ENCODE measurements at places on chromosomes 7 and 10. TPM values are rescaled to one million over a fixed set of nuclear protein-coding genes. Genes with fewer than 3 reads are reported as not detected.

GRCh38 chr7:81573932-81574331, 195.9 kb downstream of the HGF start:
- no peaks in the 10 kb centered on the region for H3K27me3 ChIP-seq
- no peak overlapping the region for H3K4me3 ChIP-seq
- H3K36me3 ChIP-seq, result no peaks in the 10 kb centered on the region
- H3K27ac ChIP-seq, result no peak overlapping the region

DNA sequence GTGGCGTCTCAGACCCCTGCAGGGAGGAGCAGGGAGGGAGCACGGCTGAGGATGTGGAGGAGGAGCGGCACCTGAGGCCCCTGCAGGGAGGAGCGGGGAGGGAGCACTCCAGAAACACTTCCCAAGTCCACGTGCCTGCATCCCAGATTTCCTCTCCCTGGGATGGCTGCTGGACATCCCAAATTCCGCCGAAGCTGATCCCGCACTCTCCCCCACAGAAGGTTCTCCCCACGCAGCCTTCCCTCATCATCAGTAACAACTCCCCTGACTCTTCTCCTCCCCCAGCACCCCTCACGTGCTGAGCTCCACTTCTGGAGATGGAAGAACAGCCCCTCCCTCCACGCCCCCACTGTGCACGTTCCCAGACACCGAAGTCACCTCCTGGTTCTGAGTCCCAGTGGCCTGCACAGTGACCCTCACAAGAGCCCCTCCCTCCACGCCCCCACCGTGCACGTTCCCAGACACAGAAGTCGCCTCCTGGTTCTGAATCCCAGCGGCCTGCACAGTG, 17.8 kb upstream of the FOXL3 start:
- no peaks in the 10 kb centered on the region for H3K36me3 ChIP-seq
- DNase-seq, result no peak
- no peaks in the 10 kb centered on the region for H3K4me1 ChIP-seq
- no peak overlapping the region for H3K4me3 ChIP-seq

DNA sequence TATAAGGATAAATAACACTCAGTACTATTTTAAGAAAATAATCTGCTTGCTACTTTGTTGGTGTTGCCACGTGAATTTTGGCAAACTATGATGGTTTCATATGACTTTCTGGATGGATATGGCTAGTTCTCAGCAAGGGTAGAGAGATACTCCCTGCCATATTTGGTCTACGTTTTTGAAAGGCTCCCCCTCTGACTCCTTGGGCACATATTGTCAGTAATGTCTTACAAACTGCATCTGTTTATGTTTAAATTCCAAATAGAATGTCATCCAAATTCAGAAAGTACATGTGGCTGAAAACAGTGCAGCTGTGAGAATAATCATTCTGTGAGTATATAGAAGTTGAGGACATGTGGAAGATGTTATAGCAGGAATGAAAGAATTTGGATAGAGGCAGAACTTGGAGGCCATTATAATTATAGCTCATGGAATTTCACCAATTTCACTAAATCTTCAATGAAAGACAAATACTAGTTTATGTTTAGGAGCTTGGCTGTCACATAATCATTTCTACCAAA, 107.8 kb downstream of the SRI start:
- no peaks in the 10 kb centered on the region for H3K4me1 ChIP-seq
- H3K27me3 ChIP-seq, result no peaks in the 10 kb centered on the region
- H3K27ac ChIP-seq, result no peak overlapping the region
- no peak for DNase-seq
- H3K4me3 ChIP-seq, result no peak overlapping the region

- no peaks in the 10 kb centered on the region for H3K4me1 ChIP-seq
- H3K27ac ChIP-seq, result no peak overlapping the region
- no peaks in the 10 kb centered on the region for H3K27me3 ChIP-seq
- no peak for DNase-seq
These were observed 80.4 kb downstream of the ADK start for GRCh38 chr10:74231375-74231774.

GRCh38 chr7:2621948-2622640, 9.7 kb upstream of the TTYH3 start:
- peaks cover 60% of the 10 kb centered on the region for H3K4me1 ChIP-seq
- H3K4me3 ChIP-seq, result no peak overlapping the region
- DNase-seq, result peak; percentile 96
- H3K27me3 ChIP-seq, result no peaks in the 10 kb centered on the region

DNA sequence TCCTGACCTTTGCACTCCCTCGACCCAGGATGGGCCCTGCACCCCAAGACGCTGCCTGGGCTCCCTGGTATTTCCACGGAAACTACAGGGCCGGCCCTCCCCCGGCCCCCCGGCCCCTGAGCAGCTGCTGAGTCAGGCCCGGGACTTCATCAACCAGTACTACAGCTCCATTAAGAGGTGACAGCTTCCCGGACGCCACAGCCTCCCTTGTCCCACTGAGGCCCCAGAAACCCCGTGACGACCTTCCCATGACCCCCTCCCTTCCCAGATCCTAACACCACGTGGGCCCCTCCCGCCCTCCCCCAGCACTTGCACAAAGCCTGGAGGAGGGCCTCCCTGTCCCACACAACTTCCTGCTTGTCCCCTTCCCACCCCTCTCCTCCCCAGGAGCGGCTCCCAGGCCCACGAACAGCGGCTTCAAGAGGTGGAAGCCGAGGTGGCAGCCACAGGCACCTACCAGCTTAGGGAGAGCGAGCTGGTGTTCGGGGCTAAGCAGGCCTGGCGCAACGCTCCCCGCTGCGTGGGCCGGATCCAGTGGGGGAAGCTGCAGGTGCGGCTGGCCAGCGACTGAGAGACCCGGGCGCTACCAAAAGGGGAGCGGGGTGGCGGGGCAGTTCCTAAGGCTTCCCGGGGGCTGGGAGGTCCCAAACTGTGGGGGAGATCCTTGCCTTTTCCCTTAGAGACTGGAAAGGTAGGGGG, 5.7 kb downstream of the NOS3 start:
- no peaks in the 10 kb centered on the region for H3K36me3 ChIP-seq
- no peak overlapping the region for H3K27ac ChIP-seq
- peak; percentile 69 for DNase-seq
- peaks cover 9% of the 10 kb centered on the region for H3K27me3 ChIP-seq

GRCh38 chr7:52184006-52184703, 851.3 kb upstream of the POM121L12 start:
- no peaks in the 10 kb centered on the region for H3K4me1 ChIP-seq
- no peaks in the 10 kb centered on the region for H3K36me3 ChIP-seq
- no peaks in the 10 kb centered on the region for H3K27me3 ChIP-seq
- no peak overlapping the region for H3K27ac ChIP-seq
- no peak for DNase-seq

- no peak overlapping the region for H3K27ac ChIP-seq
- no peaks in the 10 kb centered on the region for H3K4me1 ChIP-seq
- DNase-seq, result no peak
- H3K4me3 ChIP-seq, result no peak overlapping the region
These were observed 160.6 kb downstream of the KLF6 start for GRCh38 chr10:3624367-3624766.

DNA sequence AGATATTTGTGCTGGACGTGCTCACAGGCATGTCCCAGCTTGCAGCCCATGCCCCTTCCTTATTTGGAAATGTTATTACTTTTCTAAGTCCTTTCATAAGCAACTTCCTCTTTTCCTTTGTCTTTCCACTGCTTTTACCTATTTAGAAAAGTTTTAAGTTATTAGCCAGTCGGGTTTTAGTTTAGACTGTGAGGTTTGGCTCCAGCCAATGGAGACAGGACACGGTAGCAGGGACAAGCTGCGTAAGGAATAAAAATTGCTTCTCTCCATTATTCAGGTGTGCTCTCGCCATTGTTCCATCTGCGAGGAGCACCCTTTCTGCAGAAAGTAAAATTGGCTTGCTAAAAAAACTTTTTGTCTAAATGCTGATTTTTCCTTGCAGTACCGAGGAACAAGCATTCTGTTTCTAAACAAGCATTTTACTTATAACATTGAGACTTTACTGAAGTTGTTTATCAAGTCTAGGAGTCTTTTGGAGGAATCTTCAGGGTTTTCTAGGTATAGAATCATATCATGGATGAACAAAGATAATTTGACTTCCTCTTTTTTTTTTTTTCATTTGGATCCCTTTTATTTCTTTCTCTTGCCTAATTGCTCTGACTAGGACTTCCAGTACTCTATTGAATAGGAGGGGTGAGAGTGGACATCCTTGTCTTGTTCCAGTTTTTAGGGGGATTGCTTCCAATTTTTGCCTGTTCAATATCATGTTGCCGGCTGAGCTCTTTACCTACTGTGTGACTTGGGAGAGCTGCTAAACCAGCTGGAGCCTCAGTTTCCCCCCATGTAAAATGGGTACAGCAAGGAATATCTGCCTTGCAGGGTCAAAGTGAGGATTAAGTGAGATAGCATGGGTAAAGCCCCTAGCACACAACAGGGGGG, 63.8 kb downstream of the ALOX5 start:
- DNase-seq, result no peak
- peaks cover 9% of the 10 kb centered on the region for H3K4me1 ChIP-seq
- H3K27me3 ChIP-seq, result no peaks in the 10 kb centered on the region
- no peaks in the 10 kb centered on the region for H3K36me3 ChIP-seq
- no peak overlapping the region for H3K27ac ChIP-seq
- H3K4me3 ChIP-seq, result no peak overlapping the region

DNA sequence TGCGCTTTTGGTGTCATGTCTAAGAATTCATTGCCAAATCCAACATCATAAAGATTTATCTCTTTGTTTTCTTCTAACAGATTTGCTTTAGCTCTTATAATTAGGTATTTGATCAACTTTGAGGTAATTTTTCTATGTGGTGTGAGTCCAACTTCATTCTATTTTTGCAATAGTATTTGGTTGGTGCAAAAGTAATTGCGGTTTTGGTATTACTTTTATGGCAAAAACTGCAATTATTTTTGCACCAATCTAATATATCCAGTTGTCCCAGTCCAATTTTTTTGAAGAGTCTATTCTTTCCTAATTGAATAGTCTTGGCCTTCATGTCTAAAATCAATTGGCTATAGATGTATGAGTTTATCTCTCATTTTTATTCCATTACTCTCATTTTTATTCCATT, 535.5 kb downstream of the ATRNL1 start:
- DNase-seq, result no peak
- no peak overlapping the region for H3K27ac ChIP-seq
- no peaks in the 10 kb centered on the region for H3K36me3 ChIP-seq
- no peaks in the 10 kb centered on the region for H3K27me3 ChIP-seq
- H3K4me3 ChIP-seq, result no peak overlapping the region
- no peaks in the 10 kb centered on the region for H3K4me1 ChIP-seq

- peaks cover 22% of the 10 kb centered on the region for H3K4me1 ChIP-seq
- no peak overlapping the region for H3K27ac ChIP-seq
- H3K36me3 ChIP-seq, result peaks cover 35% of the 10 kb centered on the region
- no peak for DNase-seq
These were observed 31.7 kb downstream of the ZNF775 start for GRCh38 chr7:150410680-150411346.

GRCh38 chr10:120789303-120790203, 61.6 kb upstream of the WDR11 start:
- H3K36me3 ChIP-seq, result no peaks in the 10 kb centered on the region
- H3K4me3 ChIP-seq, result no peak overlapping the region
- no peak for DNase-seq
- H3K27ac ChIP-seq, result no peak overlapping the region

DNA sequence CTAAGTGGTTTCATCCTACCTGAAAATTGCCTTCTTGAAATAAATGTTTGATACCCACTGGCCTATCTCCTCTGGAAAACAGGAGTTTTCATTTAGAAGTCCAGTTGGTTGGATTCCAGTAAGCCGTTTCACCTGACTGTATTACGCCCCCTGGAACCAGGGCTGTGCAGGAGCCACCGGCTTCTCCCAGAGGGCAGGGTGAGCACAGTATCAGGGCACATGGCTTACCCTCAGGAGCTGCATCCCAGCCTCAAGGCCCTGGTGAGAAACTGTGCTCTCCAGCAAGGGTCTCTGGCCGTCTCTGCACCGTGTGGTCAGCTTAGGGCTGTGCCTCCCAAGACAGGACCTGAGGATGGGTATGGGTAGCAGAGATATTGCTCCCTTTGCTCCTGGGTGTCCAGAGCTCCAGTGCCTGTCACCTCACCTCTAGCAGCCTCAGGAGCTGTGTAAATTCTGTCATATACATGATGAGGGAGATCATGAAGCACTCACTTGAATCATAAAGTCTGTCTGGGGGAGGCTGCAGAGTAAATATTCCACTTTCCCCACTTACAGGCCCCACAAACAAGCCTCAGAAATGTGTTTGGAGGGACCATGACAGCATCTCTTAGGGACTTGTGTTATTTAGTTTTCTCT, 109.6 kb upstream of the SAMD8 start:
- DNase-seq, result no peak
- H3K36me3 ChIP-seq, result peaks cover 40% of the 10 kb centered on the region
- H3K4me1 ChIP-seq, result no peaks in the 10 kb centered on the region
- no peak overlapping the region for H3K27ac ChIP-seq
- no peak overlapping the region for H3K4me3 ChIP-seq

DNA sequence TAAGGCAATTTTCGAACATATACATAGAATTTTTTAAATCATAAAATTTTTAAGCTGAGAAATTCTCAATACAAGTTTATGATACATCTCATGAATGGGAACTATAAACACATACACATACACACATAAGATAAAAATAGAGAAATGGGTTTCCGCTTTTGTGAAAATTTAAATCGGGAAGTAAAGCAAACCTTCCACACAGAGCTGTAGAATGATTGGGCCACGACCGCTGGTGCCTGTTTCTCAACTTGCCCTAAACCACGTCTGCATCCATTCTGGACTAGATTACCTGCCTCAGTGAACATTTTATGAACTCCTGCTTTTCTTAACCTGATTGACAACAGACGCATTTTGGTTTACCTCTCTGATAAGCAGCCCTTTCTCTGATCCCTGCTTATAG, 264.4 kb downstream of the SKAP2 start:
- no peaks in the 10 kb centered on the region for H3K27me3 ChIP-seq
- no peak for DNase-seq
- H3K4me3 ChIP-seq, result no peak overlapping the region
- no peaks in the 10 kb centered on the region for H3K36me3 ChIP-seq

- H3K27me3 ChIP-seq, result no peaks in the 10 kb centered on the region
- H3K4me1 ChIP-seq, result peaks cover 6% of the 10 kb centered on the region
- no peak overlapping the region for H3K4me3 ChIP-seq
- H3K36me3 ChIP-seq, result no peaks in the 10 kb centered on the region
- no peak overlapping the region for H3K27ac ChIP-seq
- DNase-seq, result peak; percentile 47
These were observed 13.8 kb downstream of the MTERF1 start for GRCh38 chr7:91866599-91867148.

- no peaks in the 10 kb centered on the region for H3K4me1 ChIP-seq
- H3K4me3 ChIP-seq, result no peak overlapping the region
- no peaks in the 10 kb centered on the region for H3K36me3 ChIP-seq
These were observed 3.3 kb downstream of the PCDH15 start for GRCh38 chr10:54797636-54798321.

DNA sequence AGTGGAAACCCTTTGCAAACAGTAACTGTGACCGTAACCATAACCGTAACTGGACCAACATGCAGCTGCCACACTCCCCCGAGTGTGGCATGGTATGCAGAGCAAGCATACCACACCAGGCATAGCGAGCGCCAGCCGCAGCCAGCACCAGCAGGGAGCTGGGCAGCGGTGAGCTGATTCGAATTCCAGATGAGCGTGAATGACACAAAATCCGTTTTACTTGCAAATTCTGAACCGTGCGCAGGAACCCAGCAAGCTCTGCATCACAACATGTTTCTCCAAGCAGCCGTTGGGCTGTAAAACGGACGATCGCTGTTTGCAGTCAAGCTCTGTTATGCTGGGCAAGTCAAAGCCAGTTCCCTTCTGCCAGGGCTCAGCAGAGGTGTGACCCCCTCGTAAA, 111.1 kb downstream of the OAT start:
- DNase-seq, result no peak
- H3K4me1 ChIP-seq, result no peaks in the 10 kb centered on the region
- no peaks in the 10 kb centered on the region for H3K27me3 ChIP-seq

The LRIT1 gene
- not detected for total RNA-seq

The ZNF479 gene
- not detected for total RNA-seq

The MYH16 gene
- total RNA-seq, result 0.37 TPM

The BEND7 gene
- 30.3 TPM for total RNA-seq

The SPAM1 gene
- total RNA-seq, result not detected

The BTBD16 gene
- total RNA-seq, result not detected

The TRPV5 gene
- total RNA-seq, result not detected

The PPP1R17 gene
- not detected for total RNA-seq

Data from stomach (tissue), 19 donors.